ENCODE measurements at places on chromosomes 1 and 21. TPM values are rescaled to one million over a fixed set of nuclear protein-coding genes. Genes with fewer than 3 reads are reported as not detected.

DNA sequence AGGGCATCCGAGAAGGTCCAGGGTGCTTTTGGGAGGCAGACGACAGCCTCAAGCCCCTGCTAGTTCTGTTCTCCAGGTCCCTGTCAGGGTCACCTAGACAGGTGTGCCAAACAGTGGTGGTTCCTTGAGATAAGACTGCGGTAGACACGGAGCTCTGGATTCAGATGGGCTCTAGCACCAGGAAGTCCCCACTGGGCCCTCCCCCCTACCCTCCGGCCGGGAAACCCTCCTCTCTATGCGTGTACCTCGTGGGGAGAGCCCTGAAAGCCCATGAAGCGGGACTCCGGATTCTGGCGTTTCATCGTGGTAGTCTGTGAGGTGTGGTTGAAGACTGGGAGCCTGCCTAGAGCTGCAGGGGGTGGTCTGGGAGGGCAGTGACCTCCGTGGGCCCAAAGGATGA lies 2.1 kb upstream of the KCNA2 start:
- no peak for DNase-seq

The C1orf53 gene
- 14.0 TPM for total RNA-seq

The FCRL2 gene
- total RNA-seq = not detected

The DUSP12 gene
- 36.9 TPM for total RNA-seq

DNA sequence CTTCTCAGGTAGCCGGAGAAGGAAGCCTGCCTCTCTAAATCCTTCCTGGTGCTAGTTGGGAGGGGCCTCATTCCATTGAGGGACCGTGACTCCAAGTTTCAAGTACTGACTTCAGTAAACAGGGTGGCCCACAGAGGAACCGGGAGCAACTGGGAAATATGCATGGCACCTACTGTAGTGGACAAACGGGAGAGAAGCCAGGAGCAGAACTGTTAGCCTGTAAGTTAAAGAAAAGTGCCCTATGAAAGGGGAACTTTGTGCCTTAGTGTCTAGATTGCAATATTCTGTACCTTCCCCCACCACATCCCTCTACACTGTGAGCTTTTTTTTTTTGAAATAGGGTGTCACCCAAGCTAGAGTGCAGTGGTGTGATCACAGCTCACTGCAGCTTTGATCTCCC lies 33.2 kb upstream of the KANK4 start:
- no peak for DNase-seq

- DNase-seq = no peak
Observed at GRCh38 chr1:188986745-188987417, 1490.8 kb downstream of the BRINP3 start.

- DNase-seq = no peak
Observed at GRCh38 chr21:35833991-35834390, 226.3 kb downstream of the SETD4 start.
